ENCODE measurements at places on chromosomes 7 and 10.

DNA sequence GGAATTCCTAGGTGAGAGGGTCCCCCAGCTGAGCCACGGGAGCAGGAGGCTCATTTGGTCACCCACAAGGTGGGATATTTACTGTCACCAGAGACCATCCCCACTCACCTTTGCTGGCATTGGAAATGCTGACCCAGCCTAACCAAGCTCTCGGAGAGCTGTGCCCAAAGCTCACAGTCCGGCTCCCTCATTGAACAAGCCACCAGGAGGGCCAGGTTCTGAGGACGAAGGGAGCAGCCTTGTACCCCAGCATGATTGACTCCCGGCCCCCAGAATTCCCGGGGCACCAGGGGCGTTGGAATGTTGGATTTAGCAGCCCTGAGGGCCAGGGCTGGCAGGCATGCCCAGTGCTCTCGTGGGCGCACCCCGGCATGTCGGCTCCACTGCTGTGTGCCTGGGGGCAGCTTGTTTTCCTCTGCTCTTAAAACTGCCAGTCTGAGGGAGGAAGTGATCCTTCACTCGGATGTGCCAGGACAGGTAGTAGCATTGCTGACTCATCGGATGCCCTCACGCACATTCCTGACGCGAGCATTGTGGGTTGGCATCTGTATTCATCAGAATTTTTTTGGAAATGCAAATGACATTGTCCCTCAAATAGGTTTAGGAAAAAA is 23.3 kb downstream of the CLIP2 start:
- no peak for DNase-seq

DNA sequence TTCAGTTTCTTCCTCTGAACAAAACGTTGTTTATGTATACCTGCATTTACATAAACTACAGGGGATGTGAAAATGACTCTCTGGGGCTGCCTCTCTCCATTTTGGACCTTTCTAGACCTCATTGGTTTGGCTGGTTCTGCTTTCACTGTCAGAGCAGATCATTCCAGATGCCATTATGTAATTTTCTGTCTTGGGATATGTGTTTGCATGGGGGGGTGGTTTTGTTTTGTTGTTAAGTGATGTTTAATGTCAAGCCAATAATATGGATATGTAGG is 172.4 kb downstream of the LRRC4 start:
- DNase-seq, result no peak

- DNase-seq, result peak; percentile 82
Observed at GRCh38 chr10:67763499-67764011, 67.6 kb upstream of the CTNNA3 start.

DNA sequence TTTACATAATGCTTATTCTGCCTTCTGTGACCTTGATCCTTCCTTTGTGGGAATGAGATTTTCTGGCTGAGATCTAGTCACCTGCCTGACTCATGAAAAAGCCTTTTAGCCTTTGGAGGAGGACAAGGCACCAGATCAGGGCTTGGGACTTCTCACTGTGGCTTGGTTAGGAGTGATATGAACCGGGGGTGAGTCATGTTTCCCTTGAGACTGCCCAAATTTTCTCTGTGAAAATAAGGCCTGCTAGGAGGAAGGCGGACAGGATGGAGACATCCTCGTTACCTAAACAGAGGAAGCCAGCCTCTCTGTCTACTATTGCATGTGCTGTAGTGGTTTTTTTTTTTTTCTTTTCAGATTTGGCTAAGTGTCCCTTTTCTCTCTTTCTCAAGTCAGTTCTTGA is 57.8 kb downstream of the EVX1 start:
- no peak for DNase-seq

GRCh38 chr7:30745261-30745941 is 6.5 kb upstream of the INMT start:
- DNase-seq, result no peak

GRCh38 chr10:101120884-101121653 is 10.0 kb upstream of the TLX1 start:
- no peak for DNase-seq

DNA sequence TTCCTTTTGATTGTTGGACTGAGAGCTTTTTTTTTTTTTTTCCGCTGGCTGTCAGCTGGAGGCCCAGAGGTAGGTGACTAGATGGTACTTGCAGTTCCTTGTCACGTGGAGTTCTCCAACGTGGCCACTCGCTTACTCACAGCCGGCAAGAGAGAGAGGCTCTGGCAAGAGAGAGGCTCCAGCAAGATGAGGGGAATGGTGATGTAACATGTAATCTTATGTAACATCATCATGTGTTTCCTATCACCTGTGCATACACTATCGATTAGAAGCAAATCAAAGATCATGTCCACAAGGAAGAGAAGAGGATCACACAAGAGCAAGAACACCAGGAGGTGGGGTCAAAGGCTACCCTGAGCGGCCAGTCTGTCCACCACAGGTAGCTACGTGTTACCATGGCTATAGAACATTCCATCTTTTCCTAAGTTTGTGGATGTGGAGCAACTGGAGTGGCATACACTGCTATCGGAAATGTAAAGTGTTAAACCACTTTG is 4.0 kb upstream of the BORCS7 start:
- no peak for DNase-seq

GRCh38 chr7:50690541-50691011 is 92.1 kb downstream of the GRB10 start:
- DNase-seq, result peak; percentile 91

DNA sequence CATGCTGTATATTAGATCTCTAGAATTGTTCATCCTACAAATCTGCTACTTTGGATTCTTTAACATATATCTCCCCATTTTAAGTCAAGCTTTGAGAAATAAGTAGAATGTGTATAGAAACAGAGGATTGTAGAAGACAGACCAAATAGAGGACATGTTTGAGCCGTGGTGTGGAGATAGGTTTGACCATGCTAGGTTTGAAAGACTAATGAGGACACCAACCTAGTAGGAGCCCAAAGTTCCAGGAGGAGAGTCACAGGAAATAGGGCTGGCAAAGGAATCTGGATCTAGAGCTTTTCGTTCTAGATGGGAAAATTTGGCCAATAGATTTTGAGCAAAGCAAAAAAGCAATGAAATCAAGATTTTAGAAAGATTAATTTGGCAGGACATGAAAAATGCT is 60.5 kb upstream of the TBX20 start:
- DNase-seq, result no peak

DNA sequence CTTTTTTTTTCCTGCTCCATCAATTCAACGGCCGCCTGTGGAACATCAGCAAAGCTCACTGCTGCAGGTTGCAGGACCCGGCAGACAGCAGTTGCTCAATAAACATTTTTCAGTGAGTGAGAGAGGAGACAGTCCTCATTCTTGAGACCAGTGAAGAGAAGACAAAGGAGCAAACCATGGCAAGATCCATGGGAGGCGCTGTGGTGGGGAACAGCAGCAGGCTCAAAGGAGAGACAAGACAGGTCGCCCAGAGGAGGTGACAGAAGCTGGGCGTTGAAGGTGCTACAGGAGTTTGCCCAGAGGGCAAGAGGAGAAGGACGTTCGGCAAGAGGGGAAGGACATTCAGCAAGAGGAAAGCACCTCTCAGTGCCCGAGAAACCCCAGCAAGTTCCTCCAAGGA is 74.5 kb upstream of the FGFR2 start:
- DNase-seq, result no peak

DNA sequence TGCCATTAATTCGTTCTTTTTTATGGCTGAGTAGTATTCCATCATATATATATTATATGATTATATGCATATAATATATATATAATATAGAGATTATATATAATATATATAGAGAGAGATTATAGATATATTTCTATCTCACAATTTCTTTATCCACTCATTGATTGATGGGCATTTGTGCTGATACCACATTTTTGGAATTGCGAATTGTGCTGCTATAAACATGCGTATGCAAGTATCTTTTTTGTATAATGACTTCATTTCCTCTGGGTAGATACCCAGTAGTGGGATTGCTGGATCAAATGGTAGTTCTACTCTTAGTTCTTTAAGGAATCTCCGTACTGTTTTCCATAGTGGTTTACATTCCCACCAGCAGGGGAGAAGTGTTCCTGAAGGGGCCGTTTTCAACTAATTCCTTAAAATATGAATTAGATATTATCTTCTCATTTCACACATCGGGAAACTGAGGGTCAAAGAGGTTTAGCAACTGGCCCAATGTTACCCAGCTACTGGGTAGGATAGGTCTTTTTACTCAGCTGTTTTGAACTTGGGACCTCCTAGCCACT is 16.5 kb downstream of the NFE2L3 start:
- DNase-seq, result no peak

DNA sequence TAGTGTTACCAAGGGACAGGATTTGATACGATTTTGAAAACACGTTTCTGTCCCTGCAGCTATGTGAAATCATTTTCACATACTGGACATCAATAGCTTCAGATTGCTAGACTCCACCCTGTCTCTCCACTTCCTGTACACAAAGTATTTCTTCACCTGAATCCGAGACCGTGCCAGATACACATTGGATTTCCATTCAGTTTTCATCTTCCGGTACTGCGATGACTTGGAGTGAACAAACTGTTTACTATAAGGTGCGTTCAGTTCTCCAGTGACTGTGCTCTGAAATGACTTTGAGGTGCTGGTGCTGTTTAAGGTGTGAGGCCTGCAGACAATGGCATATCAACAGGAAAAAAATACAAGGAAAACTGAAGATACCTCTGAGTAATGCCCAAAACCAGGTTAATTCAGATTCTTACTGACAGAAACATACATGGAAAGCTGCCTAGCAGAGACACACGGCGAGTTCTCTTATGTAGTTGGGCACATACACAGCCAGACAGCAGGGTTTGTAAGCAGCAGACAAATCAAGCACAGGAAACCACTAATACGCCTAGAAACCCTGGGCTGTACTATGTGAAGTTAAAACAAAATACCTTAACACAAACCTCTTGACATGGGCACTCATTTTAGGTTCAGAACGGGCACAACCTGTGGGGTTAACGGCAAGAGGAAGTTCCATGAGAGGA is 119.2 kb downstream of the GALNT11 start:
- DNase-seq, result no peak

- DNase-seq, result no peak
Observed at GRCh38 chr10:27673065-27673464, 72.6 kb downstream of the MKX start.

DNA sequence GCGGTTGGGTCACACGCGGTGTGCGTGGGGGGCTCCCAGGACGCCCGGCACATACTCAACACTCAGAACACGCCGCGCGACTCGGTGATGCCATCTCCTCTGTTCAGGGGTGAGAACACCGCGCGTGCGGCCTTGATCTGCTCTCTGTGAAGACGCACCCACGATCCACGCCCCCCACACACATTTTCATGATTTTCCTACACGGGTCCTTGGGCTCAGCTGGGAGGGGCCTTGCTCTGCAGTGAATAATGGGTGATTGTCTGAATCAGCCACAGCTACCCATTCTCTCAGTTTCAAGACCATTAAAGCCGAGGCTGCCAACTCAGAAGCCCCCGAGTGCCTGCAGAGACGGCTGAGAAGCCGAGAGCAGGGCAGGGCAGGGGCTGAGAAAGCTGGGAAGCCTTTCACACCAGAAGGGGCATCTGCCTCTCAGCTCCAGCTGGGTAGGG is 54.3 kb upstream of the PDGFA start:
- peak; percentile 19 for DNase-seq

DNA sequence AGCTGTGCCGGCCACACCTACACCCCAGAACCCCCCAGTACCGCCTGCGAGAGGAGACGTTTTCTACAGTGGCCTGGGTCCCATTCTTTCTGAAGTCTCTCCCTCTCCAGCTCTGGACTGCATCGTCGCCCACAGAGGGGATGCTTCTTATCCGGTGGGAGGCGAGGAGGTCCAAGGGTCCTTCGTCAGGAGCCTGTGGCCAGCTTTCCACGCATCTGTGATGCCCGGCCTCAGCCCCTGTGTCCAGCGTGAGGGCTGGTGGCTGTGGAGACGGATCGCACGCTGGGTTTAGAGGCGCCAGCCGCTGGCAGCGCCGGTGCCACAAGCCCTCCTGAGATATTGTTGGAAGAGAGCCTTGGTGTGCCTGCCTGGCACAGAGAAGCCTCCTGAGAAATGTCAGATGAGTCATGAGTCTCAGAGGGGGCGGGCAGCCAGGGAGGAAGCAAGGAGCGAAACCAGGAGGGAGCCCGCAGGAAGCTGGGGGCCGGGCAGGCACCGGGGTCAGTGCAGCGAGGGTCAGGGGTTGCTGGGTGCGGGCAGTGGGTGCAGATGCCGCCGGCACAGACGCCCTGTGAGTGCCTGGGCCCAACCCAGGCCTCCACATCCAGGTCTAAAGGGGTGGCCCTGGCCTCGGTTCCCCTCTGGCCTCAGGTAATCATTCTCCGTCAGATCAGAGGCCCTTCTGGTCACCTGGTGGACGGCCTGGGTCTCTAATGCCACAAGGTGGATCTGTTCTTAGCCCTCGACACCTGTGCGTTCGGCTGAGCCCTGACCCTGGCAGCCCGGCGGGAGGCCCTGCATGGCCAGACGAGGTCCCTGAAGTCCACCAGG is 86.0 kb upstream of the DIP2C start:
- DNase-seq, result no peak

DNA sequence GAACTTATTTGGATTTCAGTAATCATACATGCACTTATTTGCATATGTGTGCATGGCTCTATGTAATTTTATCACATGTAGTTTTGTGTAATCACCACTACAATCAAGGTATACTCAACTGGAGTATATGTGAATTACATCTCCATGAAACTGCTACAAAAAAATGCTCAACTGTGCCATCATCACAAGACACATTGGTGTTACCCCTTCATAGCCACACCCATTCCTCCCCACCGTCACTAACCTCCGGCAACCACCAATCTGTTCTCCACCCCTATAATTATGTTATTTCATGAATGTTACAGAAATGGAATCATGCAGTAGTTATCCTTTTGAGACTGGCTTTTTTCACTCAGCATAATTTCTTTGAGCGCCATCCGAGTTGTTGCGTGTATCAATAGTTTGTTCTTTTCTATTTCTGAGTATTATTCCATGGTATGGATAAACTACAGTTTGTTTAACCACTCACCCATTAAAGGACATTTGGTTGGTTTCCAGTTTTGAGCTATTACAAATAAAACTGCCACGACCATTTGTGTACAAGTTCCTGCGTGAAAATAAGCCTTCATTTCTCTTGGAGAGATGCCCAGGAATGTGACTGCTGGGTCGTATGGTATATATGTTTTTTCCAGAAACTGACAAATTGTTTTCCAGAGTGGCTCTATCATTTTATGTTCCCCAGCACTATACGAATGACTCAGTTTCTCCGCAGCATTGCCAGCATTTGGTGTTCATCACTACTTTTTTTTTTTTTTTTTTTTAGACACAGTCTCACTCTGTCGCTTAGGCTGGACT is 11.3 kb upstream of the SMO start:
- no peak for DNase-seq

GRCh38 chr10:44982114-44982460 is 3.5 kb upstream of the DEPP1 start:
- DNase-seq, result no peak

DNA sequence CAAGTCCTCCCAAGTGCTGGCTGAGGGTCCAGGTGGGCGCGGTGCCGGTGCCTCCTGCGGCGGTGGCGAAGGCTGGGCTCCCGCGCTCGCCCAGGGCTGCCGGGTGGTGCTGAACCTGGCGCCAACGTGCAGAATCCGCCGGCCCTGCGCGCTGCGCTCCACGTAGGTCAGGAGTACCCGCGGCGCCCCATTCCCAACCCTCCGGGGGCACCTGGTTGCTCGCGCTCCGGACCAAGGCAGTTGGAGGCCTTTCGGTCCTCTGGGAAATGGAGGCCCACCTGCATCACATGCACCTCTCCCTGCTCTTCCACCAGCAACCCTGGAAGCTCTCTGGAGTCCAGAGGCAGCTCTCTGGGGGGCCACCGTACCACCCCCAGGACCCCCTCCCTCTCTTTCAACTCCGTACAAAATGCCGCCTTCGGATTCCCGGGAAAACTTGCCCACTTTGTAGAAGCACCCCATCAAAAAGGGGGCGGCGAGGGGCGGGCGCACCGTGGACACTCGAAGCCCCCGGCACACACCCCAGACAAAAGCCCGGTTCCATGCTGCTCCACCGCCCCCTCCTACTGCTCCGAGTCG is 745 bp downstream of the SLC16A9 start:
- DNase-seq, result no peak

- DNase-seq, result no peak
Observed at GRCh38 chr10:74967911-74968666, 141.7 kb downstream of the KAT6B start.
